Left hindlimb (tissue), 1 donor: ENCODE measurements at places on chromosomes 2 and 18.

DNA sequence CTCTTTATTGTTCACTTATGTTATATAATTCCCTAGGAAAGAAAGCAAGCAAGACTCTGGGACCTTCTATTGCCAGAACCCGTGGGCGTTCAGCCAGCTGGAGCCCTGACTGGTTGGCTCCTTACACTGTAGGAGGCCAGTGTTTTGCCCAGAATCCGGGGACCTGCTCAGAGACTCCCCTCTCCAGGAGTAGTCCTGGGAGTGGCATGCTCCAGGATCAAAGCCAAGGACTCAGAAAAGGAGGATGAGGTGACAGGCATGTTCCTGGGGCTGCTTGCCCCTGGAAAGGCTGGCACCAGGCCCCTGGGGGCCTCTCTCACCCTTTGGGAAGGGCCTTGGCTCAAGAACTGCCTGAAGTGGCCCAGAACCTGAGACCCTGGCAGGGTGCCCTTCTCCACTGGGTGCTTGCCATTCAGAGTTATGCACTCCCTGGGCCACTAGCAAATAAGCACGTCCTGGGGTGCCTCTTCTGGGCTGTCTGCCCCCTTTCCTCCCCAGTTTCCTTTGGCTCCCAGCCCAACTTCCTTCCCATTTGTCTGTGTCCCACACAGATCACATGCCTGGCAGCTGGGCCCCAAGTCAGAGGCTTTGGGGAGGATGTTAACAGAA, 19.6 kb upstream of the KIF3C start:
- peak; percentile 64 for DNase-seq

DNA sequence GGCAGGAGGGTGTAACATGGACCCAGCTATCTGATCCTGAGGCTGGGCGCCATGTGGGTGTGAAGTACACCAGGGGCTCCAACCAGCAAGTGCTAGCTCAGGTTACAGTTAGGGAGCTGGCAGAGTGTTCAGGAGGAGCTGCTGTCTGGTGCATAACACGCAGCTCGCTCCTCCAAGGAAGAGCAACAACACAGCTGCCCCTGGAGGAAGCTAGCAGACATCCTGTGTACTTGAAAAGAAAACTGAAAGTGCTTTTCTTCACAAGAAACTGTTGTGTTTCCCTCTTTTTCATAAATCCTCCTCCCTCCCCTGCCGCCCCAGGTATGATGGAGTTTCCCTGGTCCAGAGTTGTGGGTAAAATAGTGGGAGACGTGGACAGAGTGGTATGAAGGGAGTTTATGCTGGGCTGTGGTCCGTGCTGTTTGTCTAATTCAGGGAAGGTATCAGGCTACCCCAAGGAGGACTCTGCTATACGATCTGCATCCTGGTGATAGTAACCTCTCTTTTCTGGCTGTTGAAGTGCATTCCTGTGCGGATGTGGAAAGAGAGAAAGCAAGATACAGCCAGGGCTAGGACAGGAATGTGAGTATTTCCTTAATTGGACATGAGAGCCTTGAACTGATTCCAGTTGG, 6.1 kb upstream of the LBH start:
- no peak for DNase-seq

GRCh38 chr2:72573232-72573631, 252.6 kb downstream of the EXOC6B start:
- DNase-seq, result no peak

- no peak for DNase-seq
Observed at GRCh38 chr2:96655526-96655925, 13.0 kb downstream of the FER1L5 start.

- DNase-seq, result no peak
Observed at GRCh38 chr2:144946263-144946662, 426.3 kb upstream of the ZEB2 start.

DNA sequence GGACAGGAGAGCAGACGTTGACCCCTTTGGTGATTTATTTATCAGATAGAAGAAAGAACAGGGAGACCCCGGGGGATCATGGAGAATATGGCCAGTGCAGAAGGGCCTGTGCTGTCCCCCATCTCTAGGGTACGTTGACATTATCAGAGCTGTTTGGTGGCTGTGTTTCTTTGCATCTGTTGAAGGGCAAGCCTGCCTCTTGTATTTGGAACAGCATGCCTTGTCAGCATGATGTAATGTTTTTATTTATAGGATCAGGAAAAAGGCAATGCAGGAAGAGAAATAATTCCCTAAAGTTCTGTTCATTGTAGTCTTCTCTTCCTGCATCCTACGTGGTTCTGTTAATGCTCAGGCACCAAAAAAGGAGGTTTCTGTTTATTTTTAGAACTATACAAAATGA, 49.8 kb upstream of the CABYR start:
- DNase-seq, result no peak

- peak; percentile 37 for DNase-seq
Observed at GRCh38 chr2:110948027-110948674, 172.6 kb upstream of the BCL2L11 start.

DNA sequence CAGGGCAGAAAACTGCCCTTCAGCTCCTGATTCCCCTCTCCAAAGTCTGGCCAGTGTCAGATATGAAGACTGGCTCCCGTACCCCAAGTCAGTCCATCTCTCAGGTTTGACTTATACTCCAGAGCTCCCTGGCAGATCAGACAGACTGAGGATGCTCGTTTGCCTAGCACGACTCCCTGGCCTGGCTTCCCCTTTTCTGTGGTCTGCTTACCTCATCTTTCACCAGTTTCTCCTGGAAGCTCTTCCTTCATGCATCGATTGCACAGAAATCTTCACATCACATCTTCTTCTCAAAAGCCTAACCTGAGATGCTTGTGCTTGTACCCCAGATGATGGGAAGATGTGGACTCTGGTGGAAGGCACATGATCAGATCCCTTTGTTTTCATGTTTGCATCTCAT, 387.9 kb upstream of the POU3F3 start:
- no peak for DNase-seq

- DNase-seq, result peak; percentile 89
Observed at GRCh38 chr2:237512774-237513466, 25.9 kb downstream of the MLPH start.

DNA sequence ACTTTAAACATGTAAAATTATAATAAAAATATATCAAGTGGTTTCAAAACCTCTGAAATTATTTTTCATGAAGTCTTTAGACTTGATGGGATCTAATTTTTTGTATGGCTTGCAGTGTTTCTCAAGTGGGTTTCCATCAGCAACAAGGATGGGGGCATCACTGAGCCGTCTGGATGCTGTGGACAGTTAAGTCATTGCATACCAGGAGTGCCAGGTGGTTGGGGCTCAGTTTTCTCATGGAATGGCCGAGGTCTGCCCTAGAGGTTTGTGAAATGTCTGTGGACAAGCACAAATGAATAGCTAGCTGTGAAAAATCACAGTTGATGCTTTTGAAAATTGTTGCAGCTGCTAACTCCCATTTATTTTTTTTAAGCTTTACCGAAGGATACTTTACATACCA, 1.7 kb downstream of the PRELID3A start:
- DNase-seq, result peak; percentile 58

- DNase-seq, result no peak
Observed at GRCh38 chr2:44652701-44653100, 288.8 kb upstream of the SIX3 start.
